ENCODE measurements at places on chromosomes 2 and 18.

- no peak for DNase-seq
Measured at GRCh38 chr2:161039071-161039470, 121.2 kb upstream of the TANK start.

DNA sequence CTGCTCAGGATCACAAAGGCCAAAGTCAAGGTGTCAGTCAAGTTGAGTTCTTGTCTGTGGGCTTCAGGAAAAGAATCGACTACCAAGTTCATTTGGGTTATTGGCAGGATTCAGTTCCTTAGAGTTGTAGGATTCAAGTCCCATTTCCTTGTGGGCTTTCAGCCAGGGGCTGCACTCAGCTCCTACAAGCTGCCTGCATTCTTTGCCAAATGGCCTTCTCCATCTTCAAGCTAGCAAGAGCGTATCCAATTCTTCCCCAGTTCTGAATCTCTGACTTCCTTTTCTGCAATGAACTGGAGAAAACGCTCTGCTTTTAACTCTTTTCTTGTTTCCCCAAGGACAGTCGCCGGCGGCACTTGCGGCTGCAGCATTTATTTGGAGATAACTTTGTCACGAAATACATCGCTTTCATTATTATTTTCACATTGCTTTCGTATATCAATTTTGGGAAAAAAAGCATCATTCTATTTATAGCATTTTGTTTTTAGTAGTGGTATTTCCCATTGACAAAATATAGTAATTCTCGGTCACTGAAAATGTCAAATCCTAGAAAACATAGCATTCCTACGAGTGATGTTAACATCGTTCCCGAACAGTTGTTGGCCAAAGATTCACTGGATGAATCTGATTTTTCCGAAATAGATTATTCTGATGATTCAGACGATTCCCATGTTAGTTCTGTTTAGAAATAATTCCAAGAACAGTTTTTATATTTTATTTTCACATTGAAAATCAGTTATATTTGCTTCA lies 59.6 kb upstream of the SERPINE2 start:
- DNase-seq = no peak

GRCh38 chr2:112542984-112543661 lies 858 bp downstream of the POLR1B start:
- no peak for DNase-seq

GRCh38 chr2:121567957-121568409 lies 37.3 kb downstream of the RNU4ATAC start:
- DNase-seq = no peak

- no peak for DNase-seq
Measured at GRCh38 chr2:46315103-46315890, 18.1 kb downstream of the EPAS1 start.

DNA sequence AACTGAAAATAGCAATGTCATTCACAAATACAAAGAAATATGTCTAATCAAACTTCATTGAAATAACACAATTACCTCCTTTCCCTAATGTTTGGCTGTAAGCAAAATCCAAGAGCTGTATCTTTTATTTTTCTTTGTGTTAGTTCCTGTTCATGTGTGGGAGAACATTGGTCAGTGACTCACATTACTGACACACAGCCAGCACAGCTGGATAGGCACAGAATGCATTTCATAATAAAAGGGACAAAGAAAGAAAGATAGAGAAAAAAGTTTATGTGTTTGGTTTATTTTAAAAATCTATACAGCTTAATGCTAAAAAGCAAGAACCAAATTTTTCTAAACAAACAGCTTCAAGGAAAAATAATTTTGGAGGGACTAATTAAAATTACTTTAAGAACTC lies 185.6 kb upstream of the COL3A1 start:
- no peak for DNase-seq

GRCh38 chr18:28176948-28177827 lies at the start of gene CDH2:
Gene CDH2, minus strand, starts transcription at chr18:28177130. Its CDS starts 108 bp downstream, at chr18:28177022.
- no peak for DNase-seq

DNA sequence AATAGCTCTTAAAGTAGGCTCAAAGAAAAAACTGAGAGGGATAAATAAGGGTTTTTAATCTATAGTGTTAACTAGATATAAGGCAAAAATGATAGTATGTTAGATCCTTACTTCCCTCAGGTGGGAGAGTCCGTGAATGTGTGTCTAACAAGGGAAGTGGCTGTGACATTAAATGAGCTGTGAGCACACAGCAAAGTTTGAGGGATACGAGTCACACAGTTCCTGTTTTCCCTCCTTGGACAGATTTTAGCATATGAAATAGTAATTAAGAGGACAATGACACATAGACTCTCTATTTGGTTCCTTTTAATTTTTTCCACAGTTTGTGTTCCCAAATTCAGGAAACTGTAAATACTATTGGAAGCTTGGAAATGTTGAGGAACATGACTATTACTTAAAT lies 148.4 kb upstream of the CAVIN2 start:
- no peak for DNase-seq
